ENCODE measurements at places on chromosomes 11 and 22. TPM values are rescaled to one million over a fixed set of nuclear protein-coding genes. Genes with fewer than 3 reads are reported as not detected.

DNA sequence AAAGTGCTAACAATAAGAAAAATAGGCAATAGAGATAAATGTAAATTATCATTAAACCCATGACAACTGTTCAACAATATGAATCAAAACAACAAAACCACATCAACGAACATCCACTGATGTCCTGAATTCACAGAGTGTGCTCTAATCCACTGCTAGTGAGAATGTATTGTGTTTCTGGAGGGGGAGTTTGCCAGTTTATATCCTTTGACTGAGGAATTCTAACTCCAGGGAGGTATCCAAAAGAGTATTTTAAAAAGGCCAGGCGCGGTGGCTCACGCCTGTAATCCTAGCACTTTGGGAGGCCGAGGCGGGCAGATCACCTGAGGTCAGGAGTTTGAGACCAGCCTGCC, 1.7 kb upstream of the WEE1 start:
- DNase-seq, result no peak

GRCh38 chr22:47398921-47399790, 636.7 kb downstream of the TBC1D22A start:
- DNase-seq, result no peak

GRCh38 chr11:27783701-27784355, 83.6 kb upstream of the BDNF start:
- DNase-seq, result no peak

- no peak for DNase-seq
Observed at GRCh38 chr22:40415531-40416266, 45.3 kb downstream of the SGSM3 start.

GRCh38 chr11:76269247-76269646, 62.9 kb upstream of the WNT11 start:
- DNase-seq, result no peak

Gene IGSF9B
- total RNA-seq, result 1.8 TPM

- DNase-seq, result no peak
Observed at GRCh38 chr11:62832336-62833234, at the start of gene TEX54. TEX54 (minus strand) TSS chr11:62832841.

- DNase-seq, result peak; percentile 74
Observed at GRCh38 chr22:26642465-26643417, 14.6 kb upstream of the MIAT start.

DNA sequence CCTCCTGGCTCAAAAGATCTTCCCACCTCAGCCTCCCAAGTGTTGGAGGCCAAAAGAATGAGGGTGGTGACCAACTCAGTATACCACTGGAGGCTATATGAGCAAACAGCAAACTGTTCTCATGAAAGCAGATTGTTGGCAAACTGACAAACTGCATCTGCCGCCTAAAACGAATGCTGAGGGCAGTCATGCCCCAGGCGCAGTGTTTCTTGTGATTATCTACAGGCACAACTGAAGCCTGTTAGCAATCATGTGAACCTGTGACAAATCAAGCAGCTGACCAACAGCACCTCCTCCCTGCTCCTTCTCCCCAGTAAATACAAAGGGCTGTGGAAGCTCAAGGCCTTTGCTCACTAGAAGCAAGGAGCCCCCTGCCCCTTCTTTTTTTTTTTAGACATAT, 47.8 kb downstream of the BTBD10 start:
- no peak for DNase-seq

Gene GPHA2
- 0.47 TPM for total RNA-seq

- peak; percentile 75 for DNase-seq
Observed at GRCh38 chr22:25081409-25081824, 118.2 kb upstream of the CRYBB3 start.

DNA sequence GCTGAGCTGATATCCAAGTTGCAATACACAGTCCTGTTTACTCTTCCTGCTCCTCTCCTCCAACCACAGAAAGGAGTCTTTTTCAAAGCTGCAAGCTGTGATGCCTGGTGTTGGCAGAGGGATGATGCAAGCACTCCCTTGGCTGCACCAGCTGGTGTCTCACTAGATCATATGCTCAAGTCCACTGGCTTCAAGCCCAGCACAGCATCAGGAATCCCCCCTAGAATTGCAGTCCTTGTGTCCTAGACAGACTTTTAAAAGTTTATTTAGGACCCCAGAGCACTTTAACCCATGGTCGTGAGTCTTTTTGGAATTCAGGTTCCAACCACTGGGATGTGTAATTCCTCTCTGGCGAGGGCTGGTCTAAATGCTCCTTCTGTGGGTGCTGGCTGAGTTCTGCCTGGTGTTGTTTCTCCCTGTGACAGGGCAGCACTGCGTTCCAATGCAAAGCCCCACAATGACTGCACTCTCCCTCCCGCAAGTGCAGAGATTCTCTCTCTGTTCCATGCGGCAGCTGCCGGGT, 1.9 kb upstream of the HEPN1 start:
- DNase-seq, result no peak

GRCh38 chr11:46697303-46697702, 3.1 kb downstream of the ARHGAP1 start:
- DNase-seq, result no peak

Gene BTG4
- total RNA-seq, result 0.05 TPM

Gene TMEM9B
- total RNA-seq, result 29.7 TPM

Gene ME3
- total RNA-seq, result 10.1 TPM

Gene MUC6
- 0.19 TPM for total RNA-seq

DNA sequence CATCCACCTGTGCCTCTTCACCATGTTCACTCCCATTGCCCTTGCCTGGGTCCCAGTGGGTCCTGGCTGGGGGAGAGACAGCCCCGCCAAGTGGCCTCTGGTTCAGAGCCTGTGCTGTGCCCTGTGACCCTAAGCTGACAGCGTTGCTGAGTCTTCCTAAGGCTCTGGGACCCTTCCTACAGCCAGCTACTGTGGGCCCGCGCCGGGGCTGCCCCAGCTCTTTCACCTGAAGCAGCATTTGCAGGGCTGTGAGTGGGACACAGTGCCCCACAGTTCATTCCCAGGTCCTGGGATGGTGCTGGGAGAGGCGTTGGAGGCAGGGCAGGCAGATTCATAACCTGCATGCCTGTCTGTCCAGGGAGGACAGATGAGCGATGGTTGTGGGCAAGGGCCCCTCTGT, 10.7 kb downstream of the TPCN2 start:
- no peak for DNase-seq

DNA sequence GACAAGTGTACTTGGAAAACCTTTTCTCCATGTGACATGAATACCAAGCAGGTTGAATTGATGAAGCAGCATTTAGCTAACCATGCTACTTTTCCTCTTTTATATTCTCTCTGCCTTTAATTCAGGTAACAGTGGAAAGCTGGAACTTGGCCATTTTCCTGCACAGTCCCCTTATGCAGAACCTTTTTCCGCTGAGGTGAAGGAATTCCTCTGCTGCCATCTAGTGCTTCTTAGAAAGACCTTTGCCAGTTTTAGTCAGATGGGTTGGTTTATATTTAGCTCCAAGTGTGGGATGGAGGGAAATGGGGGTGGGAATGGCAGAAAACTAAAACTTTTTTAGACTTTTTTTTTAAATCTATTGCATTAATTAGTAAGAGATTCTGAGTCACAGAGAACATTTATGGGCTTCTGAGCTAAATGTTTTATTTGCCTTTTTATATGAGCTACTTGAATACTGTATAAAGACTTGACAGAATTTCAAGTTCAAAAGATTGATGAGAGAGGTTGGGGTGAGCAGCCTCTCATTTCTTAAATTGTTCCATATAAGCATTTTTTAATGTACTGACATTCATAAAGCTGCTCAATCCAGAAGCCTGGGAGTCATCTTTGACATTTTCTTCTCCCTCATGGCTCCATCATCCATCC, 153.9 kb upstream of the ZC3H12C start:
- DNase-seq, result peak; percentile 4

Gene FOSL1
- total RNA-seq, result 0.14 TPM

Gene FOLR1
- total RNA-seq, result 0.47 TPM

Gene PHLDA2
- 0.14 TPM for total RNA-seq

Gene IL17REL
- total RNA-seq, result 5.9 TPM

Gene OVCH2
- total RNA-seq, result not detected

Gene ALG8
- 33.3 TPM for total RNA-seq

Gene RAB3IL1
- 3.6 TPM for total RNA-seq

GRCh38 chr11:27287205-27287604, 75.8 kb downstream of the CCDC34 start:
- no peak for DNase-seq

DNA sequence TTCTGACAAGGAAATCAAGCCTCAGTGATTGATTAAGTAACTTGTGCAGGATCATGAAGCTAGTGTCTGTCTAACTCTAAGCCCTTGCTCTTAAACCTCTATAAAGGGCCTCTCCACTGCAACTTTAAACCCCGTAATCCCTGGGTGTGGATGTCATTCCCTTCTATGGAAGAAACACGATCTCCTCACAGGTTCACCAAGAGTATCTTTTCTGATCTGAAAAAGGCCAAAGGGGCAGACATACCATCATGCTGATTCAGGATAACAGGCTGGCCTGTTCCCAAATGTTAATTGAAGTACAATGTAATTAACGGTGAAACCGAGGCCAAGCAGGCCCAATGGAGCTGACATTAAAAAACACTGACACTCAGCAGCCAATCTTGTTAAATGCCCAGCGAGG, 17.1 kb downstream of the TTC12 start:
- no peak for DNase-seq

Gene GGTLC3
- total RNA-seq, result not detected

DNA sequence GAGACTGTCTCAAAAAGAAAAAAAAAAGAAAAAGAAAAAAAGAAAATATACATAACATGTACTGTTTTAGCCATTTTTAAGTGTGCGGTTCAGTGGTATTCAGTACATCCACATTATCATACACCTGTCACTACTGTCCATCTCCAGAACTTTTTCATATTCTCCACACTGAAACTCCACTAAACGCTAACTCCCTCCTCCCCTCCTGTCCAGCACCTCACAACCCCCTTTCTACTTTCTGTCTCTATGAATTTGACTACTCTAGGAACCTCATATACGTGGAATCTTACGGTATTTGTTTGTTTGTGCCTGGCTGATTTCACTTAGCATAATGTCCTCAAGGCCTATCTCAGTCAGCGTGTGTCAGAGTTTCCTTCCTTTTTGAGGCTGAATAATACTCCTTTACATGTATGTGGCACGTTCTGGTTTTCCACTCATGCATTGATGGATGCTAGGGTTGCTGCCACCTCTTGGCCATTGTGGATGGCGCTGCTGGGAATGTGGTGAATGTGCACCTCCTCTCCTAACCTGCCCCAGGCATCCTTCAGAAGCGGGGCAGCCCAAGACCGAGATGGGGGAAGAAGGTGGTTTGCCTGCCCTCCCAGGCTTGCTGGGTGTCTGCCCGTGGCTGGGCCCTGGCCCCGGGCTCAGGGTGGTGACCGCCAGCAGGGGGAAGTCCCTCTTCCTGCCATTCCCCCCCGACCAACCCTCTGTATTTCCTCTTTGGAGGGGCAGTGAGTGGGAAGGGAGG, 60.5 kb downstream of the BCR start:
- DNase-seq, result no peak

Gene SEPTIN3
- total RNA-seq, result 0.90 TPM

DNA sequence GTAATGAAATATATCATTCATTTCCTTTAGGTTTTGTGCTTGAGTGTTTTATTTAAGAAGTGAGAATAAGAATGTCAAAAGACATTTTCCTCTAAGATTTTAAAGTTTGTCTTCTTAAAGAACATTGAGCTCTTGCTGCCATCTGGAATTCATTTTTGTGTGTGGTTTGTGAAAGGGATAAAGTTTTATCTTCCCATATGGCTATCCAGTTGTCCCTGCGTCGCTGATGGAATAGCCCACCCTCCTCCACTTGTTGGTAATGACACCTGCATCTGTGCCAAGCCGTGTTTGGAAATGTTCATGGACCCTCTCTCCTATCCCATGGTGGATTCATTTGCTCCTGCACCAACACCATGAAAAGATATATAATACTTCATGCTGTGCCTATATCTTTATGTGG, 901.5 kb downstream of the BRD1 start:
- no peak for DNase-seq

Gene SOX6
- 3.0 TPM for total RNA-seq

DNA sequence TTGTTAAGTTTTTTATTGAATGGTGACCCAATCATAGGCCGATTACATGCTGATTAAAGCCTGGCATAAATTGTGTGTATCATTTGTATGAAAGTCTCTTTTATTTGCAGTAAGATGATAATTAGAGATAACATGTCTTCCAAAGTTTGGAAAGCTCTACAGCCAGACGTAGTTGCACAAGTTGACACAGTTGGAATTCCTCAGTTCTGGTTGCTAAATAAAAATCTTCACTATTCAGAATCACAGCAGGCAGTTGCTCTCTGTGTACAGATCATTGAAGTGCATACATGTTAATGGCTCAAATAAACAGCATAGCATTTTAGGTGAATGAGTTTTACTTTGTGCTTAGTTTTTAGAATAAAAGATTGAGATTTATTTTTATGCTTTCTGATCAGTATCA, 69.5 kb downstream of the ARHGAP42 start:
- DNase-seq, result no peak

DNA sequence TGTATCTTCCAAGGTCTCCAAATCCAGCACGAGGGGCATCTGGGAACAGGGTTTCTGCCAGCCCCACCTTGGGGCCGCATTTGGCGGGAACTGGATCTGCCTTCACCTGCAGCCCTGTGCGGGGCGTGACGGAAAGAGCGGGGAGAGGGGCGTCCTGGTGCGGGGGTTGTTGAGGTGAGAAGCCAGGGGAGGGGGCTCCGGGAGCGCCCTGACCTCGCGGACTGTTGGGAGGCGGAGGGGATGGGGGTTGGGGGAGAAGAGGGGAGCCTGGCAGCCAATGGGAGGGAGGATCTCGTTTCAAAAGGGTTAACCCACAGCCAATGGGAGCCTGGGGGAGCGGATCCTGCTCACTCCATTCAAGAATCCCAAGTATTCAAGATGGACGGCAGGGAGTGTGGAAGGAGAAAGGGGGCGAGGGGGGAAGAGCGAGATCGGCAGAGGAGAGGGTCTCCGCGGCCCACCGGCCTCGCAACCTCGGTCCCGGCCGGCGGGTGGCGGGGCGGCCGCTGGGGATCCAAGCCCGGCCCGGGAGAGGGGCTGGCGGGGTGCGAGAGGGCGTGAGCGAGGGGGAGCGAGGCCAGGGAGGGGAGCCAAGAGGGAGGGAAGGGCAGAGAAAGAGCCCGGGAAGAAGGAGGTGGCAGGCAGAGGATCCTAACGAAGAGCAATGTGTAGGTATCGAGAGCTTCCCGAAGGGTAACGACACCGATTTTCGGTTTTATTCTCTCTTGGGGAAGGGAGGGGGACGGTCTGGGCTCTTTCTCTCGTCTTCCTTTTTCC, 11.5 kb downstream of the YPEL4 start:
- DNase-seq, result no peak

Gene UBQLNL
- total RNA-seq, result 0.09 TPM

Gene PAMR1
- total RNA-seq, result 5.6 TPM

DNA sequence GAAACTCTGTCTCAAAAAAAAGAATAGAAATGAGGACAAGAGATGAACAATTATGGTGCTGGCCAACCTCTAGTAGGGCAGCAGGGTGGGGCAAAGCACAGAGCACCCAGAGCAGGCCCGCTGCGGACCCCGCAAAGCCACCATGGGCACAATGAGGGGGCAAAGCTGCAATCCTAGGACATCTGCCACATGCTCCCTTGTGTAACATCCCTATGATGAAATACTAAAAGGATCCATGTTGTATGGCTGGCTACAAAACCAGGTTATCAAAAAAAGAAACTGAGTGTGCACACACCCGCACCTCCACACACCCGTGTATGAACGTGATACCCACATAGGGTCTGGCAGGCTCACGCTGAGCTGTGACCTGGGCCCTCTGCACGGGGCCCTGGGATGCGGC, 7.4 kb downstream of the ATP5MGL start:
- no peak for DNase-seq

- DNase-seq, result peak; percentile 4
Observed at GRCh38 chr11:77821349-77821851, 456 bp downstream of the AAMDC start.

Gene TMEM121B
- 0.09 TPM for total RNA-seq

Gene KRTAP5-7
- not detected for total RNA-seq

Measured in thymus (tissue), 14 donors.